Prostate gland (tissue), 2 donors: ENCODE measurements at places on chromosomes 13 and 19. TPM values are rescaled to one million over a fixed set of nuclear protein-coding genes. Genes with fewer than 3 reads are reported as not detected.

Gene FFAR2
- total RNA-seq = not detected

Gene ZNF491
- total RNA-seq = 1.6 TPM

Gene LYL1
- 4.6 TPM for total RNA-seq

Gene LYPD3
- total RNA-seq = 27.6 TPM

Gene FCAR
- not detected for total RNA-seq

Gene HPN
- total RNA-seq = 22.6 TPM

Gene MAB21L1
- total RNA-seq = 0.51 TPM

Gene ATP13A1
- total RNA-seq = 315 TPM

Gene MFSD12
- total RNA-seq = 86.1 TPM

Gene ZNF420
- total RNA-seq = 10.7 TPM

Gene CCDC97
- 21.0 TPM for total RNA-seq

Gene THOP1
- 132 TPM for total RNA-seq

Gene CDX2
- total RNA-seq = 0.09 TPM

Gene GFY
- total RNA-seq = not detected

Gene CEACAM7
- total RNA-seq = not detected

Gene PLPPR3
- total RNA-seq = 20.3 TPM

Gene VMAC
- total RNA-seq = 29.0 TPM

Gene MIA
- total RNA-seq = 5.0 TPM

Gene CLEC11A
- 13.8 TPM for total RNA-seq

Gene ZNF253
- 20.0 TPM for total RNA-seq

Gene GRIK5
- 25.2 TPM for total RNA-seq

Gene DNM2
- total RNA-seq = 137 TPM

Gene RASGRP4
- total RNA-seq = 1.6 TPM

Gene MAST1
- 1.3 TPM for total RNA-seq

Gene SUGP2
- 41.8 TPM for total RNA-seq

Gene ZNF175
- 4.3 TPM for total RNA-seq

Gene NDFIP2
- total RNA-seq = 22.2 TPM

Gene KCNRG
- total RNA-seq = 3.9 TPM

Gene DNAJC15
- 8.2 TPM for total RNA-seq

Gene DLL3
- not detected for total RNA-seq

Gene GATAD2A
- total RNA-seq = 41.7 TPM

Gene IRGC
- not detected for total RNA-seq

Gene ZNF582
- 6.4 TPM for total RNA-seq

Gene SIGLEC12
- 0.91 TPM for total RNA-seq

Gene ZNF805
- total RNA-seq = 16.4 TPM
